ENCODE measurements at places on chromosomes 16 and 17.

- DNase-seq: no peak
These were observed 719.7 kb upstream of the CDH8 start for GRCh38 chr16:62755938-62756337.

DNA sequence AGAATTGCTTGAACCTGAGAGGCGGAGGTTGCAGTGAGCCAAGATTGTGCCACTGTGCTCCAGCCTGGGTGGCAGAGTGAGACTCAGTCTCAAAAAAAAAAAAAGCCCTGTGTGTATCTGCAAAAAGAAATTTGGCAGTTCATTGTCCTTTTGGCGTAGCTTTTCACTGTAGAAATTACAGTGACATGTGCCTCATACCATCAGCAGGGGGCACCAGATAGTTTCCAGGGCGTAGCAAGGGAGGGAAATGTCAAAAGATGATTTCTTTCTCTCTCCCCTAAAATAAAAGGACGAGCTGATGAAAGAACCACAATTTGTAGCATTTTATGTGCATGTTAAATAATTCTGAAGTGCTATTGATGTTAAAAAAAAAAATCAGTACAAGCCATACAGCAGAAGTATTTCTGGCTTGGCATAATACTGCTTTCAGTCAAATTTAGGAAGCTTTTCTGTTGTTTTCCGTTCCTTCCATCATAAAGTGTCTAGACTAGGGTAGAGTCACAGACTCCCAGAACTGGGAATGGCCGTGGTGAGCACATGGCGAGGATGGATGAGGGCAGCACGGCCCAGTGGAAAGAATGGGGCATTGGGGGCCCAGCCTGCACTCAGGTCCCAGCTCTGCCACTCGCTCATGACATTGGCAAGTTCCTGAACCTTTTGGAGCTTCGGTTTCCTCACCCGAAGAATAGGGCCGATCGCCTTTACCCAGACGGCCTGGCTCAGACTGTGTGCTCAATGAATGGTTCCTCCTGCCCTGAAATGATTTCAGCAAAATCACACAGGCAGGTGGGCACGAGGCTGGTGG lies 59.8 kb upstream of the RPH3AL start:
- peak; percentile 61 for DNase-seq

- no peak for DNase-seq
These were observed 20.4 kb downstream of the NLRC5 start for GRCh38 chr16:57009643-57010170.

DNA sequence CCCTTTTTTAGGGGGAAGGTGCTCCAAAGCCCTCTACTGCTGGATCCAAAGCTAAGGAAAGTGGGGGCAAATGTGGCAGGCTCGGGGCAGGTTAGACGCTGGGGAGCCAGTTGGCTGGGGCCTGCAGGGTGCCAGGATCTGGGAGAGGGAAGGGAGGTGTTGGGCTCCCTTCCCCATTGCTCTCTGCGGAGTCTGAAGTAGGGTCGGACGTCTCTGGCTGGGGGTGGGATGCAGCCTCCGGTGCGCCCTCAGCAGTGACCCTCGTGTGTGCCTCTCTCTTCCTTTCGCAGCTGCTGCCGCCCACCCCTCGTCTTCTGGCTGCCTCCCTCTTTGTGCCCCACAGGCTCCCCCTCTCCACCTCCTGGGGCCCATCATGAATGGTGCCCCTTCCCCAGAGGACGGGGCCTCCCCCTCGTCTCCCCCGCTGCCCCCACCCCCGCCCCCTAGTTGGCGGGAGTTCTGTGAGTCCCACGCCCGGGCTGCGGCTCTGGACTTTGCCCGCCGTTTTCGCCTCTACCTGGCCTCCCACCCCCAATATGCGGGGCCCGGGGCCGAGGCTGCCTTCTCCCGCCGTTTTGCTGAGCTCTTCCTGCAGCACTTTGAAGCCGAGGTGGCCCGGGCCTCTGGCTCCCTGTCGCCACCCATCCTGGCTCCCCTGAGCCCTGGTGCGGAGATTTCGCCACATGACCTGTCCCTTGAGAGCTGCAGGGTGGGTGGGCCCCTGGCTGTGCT lies 2.2 kb downstream of the SH2B1 start:
- DNase-seq: no peak

- DNase-seq: no peak
These were observed 41.5 kb downstream of the RPTOR start for GRCh38 chr17:80585890-80586845.

DNA sequence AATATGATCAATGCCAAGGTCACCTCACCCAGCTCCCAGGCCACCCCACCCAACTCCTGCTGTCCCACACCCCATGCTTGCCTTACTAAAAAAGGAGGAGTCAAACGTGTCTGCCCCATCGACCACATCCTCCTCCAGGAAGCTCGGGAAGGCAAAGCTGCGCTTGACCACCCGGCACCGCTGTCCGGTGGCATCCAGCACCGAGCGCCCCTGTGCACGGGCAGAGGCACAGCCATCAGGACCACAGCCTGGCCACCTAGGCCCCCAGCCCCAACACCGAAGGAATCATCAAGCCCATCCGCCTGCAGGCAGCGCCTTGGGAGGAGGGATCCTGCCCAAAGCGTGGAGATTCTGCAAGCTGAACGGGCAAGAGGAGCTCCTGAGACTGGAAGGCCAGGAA lies 10.2 kb downstream of the AANAT start:
- DNase-seq: no peak

DNA sequence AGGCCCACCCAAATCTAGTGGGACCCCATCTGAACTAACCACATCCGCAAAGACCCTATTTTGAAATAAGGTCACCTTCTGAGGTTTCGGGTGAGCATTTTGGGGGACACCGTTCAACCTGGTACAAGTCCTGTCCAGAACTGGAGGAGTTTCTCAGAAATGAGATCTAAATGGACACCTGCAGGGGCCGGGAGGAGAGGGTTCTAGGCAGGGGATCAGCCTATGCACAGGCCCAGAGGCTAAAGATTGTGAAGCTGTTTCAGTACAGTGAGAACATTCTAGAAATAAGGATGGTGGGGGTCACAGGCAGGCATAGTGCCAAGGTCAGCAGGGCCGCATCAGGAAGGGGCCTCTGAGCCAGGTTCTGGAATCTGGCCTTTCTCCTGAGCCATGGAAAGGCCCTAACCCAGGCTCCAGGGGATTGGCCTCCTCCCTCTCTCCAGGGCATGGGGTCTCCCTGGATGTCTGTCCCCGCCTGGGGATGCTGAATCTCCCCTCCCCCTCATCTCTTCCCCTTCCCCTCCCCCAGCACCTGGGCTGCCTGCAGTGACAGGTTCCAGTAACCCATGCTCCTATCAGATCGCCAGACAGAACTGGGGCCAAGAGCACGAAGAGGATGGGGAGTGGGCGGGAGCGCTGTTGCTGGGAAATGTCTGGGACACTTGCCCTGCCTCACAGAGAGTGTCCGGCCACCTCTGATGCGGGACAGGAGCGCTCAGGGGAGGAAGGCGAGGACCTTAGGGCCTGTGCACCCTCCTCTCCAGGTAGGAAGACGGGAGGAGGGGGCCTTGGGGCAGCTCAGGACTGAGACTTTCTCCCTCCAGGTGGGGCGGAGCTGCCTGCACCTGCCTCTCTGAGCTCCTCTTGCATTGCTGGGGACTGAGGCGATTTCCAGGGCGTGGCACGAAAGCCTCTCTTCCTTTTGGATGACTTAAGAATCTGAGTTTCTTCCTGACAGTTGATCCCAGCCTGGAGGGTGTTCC lies 321.4 kb upstream of the TNRC6C start:
- no peak for DNase-seq

DNA sequence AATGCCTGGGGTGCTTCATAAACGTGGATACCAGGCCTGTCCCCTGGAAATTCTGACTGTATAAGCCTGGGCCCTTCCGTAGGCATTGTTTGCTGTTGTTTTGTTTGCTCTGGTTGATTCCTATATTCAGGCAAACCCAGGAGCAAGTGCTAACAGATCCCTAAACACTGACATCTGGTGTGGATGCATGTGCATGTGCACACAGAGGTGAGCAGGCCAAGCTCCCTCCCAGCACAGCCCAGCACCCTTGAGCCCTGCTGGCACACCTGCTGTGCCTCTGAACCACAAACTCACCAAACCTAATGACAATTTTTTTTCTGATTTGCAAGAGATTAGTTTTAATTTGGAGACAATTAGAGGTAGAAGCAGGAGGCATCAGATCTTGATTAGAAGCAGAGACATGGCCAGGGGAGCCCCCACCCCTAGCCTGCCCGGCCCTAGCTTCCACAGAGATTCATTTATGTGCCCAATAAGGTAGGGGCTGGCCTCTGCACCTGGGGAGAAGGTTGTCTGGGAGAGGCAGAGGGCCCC lies 40.4 kb downstream of the TMEM132E start:
- DNase-seq: no peak

- DNase-seq: no peak
These were observed 1.8 kb downstream of the CYLD start for GRCh38 chr16:50743581-50744225.

DNA sequence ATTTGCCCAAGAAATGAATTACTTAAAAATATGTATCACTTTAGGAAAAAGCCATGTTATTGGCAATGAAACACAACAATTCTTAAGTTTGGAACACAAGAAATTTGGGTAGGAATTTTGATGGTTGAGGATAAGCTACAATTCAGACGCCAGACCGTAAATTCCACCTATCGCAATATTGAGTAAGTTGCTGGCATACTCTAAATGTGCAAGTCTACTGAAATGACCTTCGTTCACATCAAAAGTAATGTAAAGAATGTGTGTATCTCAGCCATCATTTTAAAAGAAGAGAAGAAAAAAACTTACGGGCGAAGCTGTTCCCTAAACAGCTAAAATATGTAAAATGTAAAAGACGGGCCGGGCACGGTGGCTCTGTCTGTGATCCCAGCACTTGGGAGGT lies 33.4 kb downstream of the UBE2G1 start:
- DNase-seq: no peak
